ENCODE measurements at places on chromosomes 6 and 20.

GRCh38 chr6:13831615-13832014 is 17.3 kb upstream of the MCUR1 start:
- no peak for DNase-seq

- DNase-seq, result no peak
Measured at GRCh38 chr6:127298475-127298874, 31.8 kb downstream of the RNF146 start.

DNA sequence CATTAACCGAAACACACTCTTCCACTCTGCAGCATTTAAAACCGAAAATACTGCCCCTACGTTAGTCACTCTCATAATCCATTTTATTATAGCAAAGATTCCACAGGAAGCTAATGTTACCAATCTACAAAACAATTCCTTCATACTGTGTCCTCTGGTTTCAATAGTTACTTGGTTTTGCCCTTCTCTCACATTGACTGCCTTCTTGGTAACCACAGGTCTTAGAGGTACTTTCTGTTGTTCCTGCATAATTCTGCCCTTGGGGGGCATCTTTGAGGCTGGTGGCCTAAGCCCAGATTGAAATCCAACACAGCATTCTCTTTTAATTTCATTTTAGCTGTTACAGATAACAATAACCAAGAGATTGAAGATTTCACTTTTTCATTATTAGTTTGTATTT is 9.8 kb upstream of the DCBLD1 start:
- no peak for DNase-seq

GRCh38 chr6:44732243-44732642 is 344.7 kb downstream of the CDC5L start:
- no peak for DNase-seq

DNA sequence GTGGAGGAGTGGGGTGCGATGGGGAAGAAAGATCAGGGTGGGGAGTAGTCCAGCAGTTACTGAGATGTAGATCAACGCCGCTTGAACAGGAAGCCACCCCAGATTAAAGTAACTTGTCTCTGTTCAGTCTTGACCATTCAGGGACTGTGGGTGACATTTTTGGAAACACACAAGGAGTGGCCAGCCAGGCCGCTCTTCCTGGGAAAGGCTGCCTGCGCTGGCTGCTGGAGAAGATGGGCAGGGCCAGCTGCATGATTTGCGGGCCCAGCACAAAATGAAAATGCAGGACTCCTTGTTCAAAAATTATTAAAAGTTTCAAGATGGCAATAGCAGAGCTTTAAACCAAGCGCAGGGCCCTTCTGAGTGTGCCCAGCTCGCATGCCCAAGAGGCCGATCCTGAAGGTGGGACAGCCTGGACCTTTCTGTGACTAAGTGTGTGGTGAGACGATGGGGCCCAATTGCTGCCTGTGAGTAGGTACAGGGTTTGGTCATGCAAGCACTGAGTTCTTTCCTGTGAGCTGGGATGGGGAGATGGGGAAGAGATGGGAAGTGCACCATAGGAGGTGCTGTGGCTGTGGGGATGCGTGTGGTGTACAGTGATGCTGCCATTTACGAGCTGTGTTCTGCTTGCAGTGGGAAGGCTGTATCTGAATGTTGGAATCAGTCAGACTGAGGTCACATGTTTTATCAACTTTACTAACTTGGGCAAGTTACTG is 51.3 kb downstream of the DAAM2 start:
- no peak for DNase-seq

GRCh38 chr6:17847203-17847760 is 140.2 kb downstream of the KIF13A start:
- no peak for DNase-seq

GRCh38 chr20:1509237-1509636 is 18.0 kb upstream of the SIRPB2 start:
- no peak for DNase-seq

DNA sequence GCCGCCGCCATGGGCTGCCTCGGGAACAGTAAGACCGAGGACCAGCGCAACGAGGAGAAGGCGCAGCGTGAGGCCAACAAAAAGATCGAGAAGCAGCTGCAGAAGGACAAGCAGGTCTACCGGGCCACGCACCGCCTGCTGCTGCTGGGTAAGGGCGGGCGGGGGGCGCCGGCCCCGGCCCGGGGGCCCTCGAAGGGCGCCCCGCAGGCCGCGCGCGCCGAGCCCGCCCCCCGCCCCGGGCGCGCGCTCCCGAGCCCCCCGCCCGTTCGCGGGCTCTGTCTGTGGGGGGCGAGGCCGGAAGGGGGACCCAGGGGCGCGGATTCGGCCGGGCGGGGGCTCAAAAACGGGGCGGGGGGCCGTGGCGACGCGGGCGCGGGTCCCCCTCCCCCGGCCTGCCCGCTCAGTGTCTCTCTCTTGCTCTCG is 39.2 kb downstream of the GNAS start:
- DNase-seq, result no peak

- no peak for DNase-seq
Measured at GRCh38 chr6:125819535-125820326, 29.0 kb downstream of the NCOA7 start.

- no peak for DNase-seq
Measured at GRCh38 chr6:53831936-53832660, 37.3 kb downstream of the LRRC1 start.

GRCh38 chr6:52013035-52013434 is 74.4 kb downstream of the PKHD1 start:
- DNase-seq, result peak; percentile 27

GRCh38 chr6:109513571-109514071 is 30.6 kb upstream of the ZBTB24 start:
- no peak for DNase-seq

GRCh38 chr6:88119769-88120168 is 46.4 kb downstream of the CNR1 start:
- no peak for DNase-seq

DNA sequence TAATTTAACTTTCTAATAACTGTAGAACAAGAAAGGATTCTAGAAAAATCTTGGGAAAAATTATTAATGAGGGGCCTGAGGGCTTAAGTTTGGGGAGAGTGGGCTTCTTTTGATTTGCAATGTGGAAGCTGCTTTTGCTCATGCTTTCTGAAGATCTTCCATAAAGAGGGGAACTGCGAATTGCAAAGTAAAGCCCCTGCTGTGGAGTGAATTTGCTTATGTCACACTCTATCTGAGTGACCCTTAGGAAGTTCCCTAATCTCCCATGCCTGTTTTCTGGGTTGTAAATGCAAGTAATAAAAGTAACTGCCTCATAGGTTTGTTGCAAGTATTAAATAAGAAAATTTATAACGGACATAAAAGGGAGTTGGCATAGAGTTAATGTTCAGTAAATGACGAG is 301.2 kb downstream of the PLCB1 start:
- DNase-seq, result no peak

DNA sequence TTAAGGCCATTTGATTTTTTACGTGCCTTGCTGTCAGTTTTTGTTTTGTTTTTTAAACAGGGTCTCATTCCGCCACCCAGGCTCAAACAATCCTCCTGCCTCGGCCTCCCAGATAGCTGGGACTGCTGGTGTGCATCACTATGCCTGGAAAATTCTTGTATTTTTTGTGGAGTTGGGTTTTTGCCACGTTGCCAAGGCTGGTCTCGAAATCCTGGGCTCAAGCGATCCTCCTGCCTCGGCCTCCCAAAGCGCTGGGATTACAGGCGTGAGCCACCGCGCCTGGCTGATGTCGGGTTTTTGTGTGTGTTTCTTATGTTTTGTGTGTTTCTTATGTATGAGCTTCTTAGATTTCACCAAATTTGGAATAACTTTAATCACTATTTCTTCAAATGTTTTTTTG is 104.8 kb downstream of the TAF4 start:
- DNase-seq, result no peak

GRCh38 chr20:58538752-58539151 is 23.6 kb upstream of the APCDD1L start:
- no peak for DNase-seq

DNA sequence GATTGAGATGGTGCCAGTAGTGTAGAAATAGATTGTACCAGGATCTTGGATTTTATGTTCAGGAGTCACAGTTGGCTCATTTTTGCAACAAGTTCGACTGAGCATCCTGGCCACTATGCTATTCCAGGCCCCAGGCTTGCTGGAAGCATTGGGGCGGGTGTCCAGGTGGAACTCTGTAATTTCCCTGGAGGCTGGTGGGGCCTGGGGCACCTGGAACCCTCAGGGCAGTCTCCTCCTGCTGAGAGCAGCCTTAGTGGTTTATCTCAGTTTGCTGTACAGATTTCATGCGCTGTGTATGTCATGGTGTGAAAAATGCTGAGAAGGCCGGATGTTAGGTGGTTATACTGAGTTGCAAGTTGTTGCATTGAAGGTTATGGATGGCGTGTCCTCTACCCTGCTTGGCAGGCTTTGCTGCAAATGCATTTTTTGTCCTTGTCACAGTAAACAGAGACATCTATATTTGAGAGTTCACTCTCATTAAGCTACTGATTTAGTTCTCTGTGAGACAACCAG is 135.1 kb upstream of the MYLIP start:
- no peak for DNase-seq

- DNase-seq, result no peak
Measured at GRCh38 chr6:131117878-131118277, 17.4 kb upstream of the AKAP7 start.

DNA sequence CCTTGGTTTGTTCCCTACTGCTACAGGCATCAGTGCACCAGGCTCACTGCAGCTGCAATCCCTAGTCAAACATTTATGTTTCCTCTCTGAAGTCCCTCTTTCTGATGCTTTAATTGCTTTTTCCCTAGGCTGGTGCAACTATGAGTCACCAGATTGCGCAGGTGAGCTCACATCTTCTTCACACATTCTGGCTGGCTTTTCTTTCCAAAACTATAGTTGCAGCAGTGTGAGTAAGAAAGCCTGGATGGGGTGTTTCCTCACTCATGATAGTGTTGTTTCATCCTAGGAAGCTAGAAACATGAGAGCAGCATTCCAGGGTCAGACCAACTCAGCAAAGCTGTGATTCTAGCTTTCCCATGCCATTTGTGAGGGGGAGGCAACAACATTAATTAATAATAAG is 296.4 kb downstream of the PAX1 start:
- DNase-seq, result no peak

DNA sequence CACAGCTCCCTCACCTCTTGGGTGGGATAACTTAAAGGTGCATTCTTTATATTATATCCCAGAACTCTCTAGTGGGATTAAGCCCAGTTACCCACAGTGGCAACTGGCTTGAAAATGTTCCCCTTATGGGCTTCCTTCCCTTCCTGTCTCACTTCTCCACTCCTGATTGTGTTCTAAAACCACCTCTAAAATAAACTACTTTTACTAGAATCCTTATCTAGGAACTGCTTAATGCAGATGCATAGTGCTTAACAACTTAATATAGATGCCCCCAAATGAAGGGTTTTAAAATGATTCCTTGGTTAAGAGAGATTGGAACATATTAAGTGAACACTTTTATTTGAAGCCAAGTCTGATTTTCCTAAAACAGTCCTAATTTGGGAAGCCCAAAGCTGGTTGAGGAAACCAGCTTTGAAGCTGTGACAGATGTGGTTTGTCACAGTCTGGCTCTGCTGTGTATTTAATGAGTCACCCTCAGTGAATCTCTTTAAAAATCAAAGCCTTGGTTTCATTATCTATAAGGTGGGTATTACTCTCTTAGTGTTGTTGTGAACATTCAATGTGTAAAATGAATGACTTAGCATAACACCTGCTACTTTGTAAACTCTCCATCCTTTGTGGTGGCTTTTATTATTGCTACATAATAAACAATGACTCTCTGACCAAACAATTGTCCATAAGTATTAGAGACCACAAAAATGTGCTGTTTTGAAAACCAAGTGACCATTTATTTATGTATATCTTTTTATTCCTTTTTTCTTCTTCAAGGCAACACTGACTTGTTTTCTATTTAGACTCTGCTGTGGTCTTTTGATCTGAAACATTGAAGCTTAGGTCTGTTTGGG is 24.4 kb downstream of the PLCB1 start:
- DNase-seq, result no peak

- DNase-seq, result no peak
Measured at GRCh38 chr6:2732503-2733089, 18.1 kb downstream of the MYLK4 start.

- no peak for DNase-seq
Measured at GRCh38 chr20:43825581-43825980, 89.1 kb upstream of the TOX2 start.

DNA sequence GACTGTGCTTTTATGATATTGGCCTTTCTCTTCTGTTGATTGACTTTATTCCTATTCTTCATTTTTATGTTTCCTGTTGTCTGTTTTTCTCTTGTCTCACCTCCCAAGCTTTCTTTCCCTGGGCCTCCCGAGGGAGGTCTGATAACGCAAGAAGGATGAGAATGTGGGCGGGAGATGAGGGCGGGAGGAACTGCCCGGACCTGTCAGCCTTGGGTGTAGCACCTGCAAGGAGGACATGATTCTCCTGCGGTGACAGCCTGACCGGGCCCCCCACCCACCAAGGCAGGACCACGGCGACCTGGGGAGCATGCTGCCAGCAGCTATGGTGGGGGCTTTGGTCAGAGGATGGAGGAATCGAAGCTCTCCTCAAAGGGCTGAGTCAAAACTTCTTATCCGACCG is 86.9 kb downstream of the PLEKHG1 start:
- no peak for DNase-seq

- DNase-seq, result no peak
Measured at GRCh38 chr6:81773887-81774286, 21.4 kb upstream of the TENT5A start.

GRCh38 chr6:110681543-110682459 is 133.5 kb downstream of the CDK19 start:
- DNase-seq, result no peak

- no peak for DNase-seq
Measured at GRCh38 chr20:925516-925915, 9.4 kb upstream of the ANGPT4 start.

GRCh38 chr6:39295611-39296011 is 18.6 kb downstream of the KCNK17 start:
- no peak for DNase-seq

DNA sequence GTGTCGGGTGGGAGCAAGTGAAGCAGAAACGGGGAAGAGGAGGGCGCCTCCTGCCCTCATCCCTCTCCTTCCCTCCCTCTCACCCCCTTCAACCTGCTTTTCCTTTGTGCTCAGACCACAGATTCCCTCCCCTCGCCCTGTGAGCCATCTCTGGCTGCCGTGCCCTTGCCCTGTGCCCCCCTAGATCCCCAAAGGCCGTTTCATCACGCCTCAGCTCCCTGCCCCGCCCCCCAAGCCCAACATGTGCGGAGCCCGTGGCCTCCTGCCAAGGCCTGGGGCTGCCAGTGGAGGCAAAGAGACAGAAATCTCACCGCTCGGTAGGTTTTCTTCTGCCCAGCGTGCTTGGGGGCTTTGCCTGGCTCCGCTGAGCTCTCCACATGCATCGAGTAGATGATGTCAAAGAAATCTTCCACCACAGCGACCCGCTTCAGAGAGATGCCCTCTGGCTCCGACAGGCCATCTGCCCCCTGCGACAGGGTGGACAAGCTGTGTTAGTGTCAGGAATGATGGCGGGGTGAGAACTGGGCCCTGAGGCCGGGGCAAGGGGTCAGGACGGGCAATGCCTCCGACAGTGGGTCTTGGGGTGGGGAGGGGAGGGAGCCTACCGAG is 57.6 kb downstream of the NOL4L start:
- DNase-seq, result no peak

GRCh38 chr6:140289186-140289585 is 914.7 kb upstream of the CITED2 start:
- DNase-seq, result no peak

GRCh38 chr20:32397567-32398084 is 39.5 kb downstream of the ASXL1 start:
- no peak for DNase-seq

- DNase-seq, result no peak
Measured at GRCh38 chr6:107192830-107193229, 77.5 kb upstream of the BEND3 start.
